Stomach (tissue), 19 donors: ENCODE measurements at places on chromosomes 2 and 18. TPM values are rescaled to one million over a fixed set of nuclear protein-coding genes. Genes with fewer than 3 reads are reported as not detected.
A peak's percentile ranks its signal among the peaks of the same experiment; 100 is the strongest.

DNA sequence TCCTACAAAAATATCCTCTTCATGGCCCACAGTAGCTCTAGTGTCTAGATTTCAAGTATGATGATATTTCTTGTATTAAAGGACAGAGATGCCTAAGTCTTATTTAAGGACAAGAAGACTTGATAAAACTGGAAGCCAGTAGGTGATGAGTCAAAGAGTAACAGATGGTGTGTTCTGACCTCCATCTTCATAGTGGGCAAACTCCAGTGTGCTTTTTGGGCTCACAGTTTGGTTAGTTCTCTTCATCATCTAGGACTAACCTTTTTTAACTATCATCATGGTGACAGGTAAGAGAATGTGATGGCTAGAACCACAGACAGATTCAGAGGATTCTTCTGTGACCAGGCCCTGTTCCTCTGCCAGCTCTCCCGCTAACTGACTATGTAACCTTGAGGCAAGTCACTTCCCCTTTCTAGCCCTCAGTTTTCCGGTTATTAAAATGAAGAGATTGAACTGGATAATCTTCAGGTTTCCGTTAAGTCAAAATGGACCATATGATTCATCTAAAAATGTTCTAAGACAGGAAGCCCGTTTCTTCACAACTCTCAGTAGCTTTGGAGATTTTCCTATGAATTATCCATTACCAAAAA, 140.3 kb upstream of the RASGRP3 start:
- no peak overlapping the region for H3K4me3 ChIP-seq
- no peak overlapping the region for H3K27ac ChIP-seq
- no peaks in the 10 kb centered on the region for H3K27me3 ChIP-seq
- no peaks in the 10 kb centered on the region for H3K4me1 ChIP-seq

The CCDC68 gene
- 90.5 TPM for total RNA-seq

DNA sequence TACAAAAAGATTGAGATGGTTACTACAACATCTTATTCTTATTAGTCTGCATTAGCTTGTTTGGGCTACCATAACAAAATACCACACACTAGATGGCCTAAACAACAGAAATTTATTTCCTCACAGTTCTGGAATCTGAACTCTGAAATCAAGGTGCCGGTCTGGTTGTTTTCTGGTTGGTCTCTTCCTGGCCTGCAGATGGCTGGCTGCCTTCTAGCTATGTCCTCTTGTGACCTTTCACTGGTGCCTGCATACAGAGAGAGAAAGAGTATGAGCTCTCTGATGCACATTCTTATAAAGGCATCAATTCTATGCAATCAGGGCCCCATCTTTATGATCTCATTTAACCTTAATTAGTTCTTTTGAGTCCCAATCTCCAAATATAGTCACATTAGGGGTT, 696.5 kb downstream of the TDRD15 start:
- no peak overlapping the region for H3K27ac ChIP-seq
- H3K36me3 ChIP-seq = no peaks in the 10 kb centered on the region
- H3K27me3 ChIP-seq = no peaks in the 10 kb centered on the region
- no peaks in the 10 kb centered on the region for H3K4me1 ChIP-seq

The TTR gene
- total RNA-seq = not detected

The C1GALT1C1L gene
- not detected for total RNA-seq

The RAD51AP2 gene
- 0.55 TPM for total RNA-seq

DNA sequence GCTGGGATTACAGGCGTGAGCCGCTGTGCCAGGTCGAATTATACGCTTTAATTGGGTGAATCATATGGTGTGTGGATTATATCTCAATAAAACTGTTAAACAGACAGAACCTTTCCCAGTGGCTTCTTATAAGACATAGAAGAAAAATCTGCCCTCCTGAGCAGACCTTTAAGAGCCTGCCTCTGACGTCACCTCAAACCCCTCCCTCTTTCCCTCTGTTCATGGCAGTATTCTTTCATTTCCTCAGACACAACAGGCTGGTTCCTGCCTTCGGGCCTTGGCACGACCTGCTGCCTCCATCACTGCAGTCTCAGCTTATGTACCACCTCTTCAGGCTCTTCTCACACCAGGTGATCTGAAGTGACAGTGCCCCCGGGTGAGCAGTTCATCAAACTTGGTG, 14.0 kb upstream of the PDIA6 start:
- no peaks in the 10 kb centered on the region for H3K36me3 ChIP-seq
- no peak overlapping the region for H3K4me3 ChIP-seq
- H3K27me3 ChIP-seq = no peaks in the 10 kb centered on the region
- no peak overlapping the region for H3K27ac ChIP-seq

GRCh38 chr18:28767727-28768211, 590.8 kb upstream of the CDH2 start:
- DNase-seq = peak; percentile 7
- no peaks in the 10 kb centered on the region for H3K27me3 ChIP-seq
- H3K4me1 ChIP-seq = no peaks in the 10 kb centered on the region
- H3K36me3 ChIP-seq = no peaks in the 10 kb centered on the region
- no peak overlapping the region for H3K27ac ChIP-seq

DNA sequence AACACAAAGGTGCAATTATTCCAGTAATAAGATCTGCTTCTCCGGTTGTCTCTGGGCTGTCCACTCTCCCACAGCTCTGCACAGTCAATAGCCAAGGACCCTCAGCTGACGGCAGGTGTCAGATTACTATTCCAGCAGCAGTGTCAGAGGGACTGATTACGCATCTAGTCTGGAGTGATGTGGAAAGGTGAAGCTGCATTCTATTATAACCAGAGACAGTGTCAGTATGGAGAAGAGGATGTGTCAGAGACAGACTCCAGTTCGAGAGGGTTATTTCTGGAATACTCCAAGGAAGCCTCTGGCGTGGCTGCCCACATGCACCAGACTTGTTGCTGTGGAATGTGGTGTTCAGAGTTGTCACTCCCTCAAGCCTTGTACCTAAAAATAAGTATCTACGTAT, 163.6 kb upstream of the TMEM200C start:
- no peak overlapping the region for H3K4me3 ChIP-seq
- no peaks in the 10 kb centered on the region for H3K27me3 ChIP-seq
- DNase-seq = no peak
- no peaks in the 10 kb centered on the region for H3K36me3 ChIP-seq
- no peak overlapping the region for H3K27ac ChIP-seq
- H3K4me1 ChIP-seq = no peaks in the 10 kb centered on the region

GRCh38 chr2:111975819-111976218, 77.4 kb downstream of the MERTK start:
- H3K4me1 ChIP-seq = peaks cover 19% of the 10 kb centered on the region
- no peaks in the 10 kb centered on the region for H3K27me3 ChIP-seq
- H3K27ac ChIP-seq = no peak overlapping the region
- no peak overlapping the region for H3K4me3 ChIP-seq
- DNase-seq = no peak
- H3K36me3 ChIP-seq = peaks cover 31% of the 10 kb centered on the region

The MERTK gene
- total RNA-seq = 21.8 TPM

GRCh38 chr18:9724797-9725585, 16.9 kb downstream of the RAB31 start:
- H3K27ac ChIP-seq = no peak overlapping the region
- H3K27me3 ChIP-seq = no peaks in the 10 kb centered on the region
- peaks cover 15% of the 10 kb centered on the region for H3K36me3 ChIP-seq
- H3K4me3 ChIP-seq = no peak overlapping the region

DNA sequence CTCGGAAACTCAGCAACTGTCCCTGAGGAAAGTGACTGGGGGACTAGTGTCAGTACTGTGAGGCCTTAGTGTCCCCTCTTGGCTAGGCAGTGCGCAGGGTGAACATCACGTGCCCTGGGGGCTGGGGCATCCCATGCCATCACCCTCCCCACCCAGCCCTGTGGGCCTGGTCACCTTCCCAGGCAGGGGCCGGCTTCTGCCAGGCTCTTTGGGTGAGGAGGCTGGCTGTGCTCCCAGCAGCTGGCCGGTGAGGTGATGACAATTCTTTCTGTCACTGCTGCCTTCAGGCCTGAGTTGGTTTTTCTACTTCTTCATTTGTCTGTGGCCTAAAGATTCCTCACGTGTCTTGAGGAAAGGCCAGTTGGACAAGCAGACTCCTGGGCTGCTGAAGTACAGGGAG, 180.8 kb downstream of the KLHL29 start:
- no peaks in the 10 kb centered on the region for H3K27me3 ChIP-seq
- peak overlapping the region; percentile 88 for H3K27ac ChIP-seq
- peaks cover 50% of the 10 kb centered on the region for H3K4me1 ChIP-seq

- no peaks in the 10 kb centered on the region for H3K4me1 ChIP-seq
- no peaks in the 10 kb centered on the region for H3K36me3 ChIP-seq
- DNase-seq = no peak
- no peak overlapping the region for H3K4me3 ChIP-seq
- no peaks in the 10 kb centered on the region for H3K27me3 ChIP-seq
Measured at GRCh38 chr2:48180557-48180956, 274.3 kb upstream of the FBXO11 start.

DNA sequence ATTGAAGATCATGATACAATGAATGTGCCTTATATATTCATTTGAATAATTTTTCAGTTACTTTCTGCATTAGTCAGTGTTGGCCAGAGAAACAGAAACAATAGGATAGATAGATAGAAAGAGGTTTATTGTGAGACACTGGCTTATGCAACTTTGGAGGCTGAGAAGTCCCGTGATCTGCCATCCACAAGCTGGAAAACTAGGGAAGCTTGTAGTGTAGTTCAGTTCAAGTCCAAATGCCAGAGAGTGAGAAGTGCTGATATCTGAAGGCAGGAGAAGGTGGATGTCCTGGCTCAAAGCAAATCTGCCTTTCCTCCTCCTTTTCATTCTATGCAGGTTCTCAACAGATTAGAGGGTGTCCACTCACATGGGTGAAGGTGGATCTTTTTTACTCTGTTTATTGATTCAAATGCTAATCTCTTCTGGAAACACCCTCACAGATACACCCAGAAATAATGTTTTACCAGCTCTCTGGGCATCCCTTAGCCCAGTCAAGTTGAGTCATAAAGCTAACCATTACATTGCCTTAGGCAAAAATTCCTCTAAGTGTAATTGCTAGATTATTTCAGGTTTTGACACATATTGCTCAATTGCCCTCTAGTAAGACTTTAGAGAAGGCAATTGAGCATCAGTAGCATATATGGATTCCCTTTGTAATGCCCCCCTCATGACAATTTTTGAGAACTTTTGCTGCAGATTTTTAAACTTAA, 341.4 kb downstream of the LPIN1 start:
- H3K4me3 ChIP-seq = no peak overlapping the region
- no peaks in the 10 kb centered on the region for H3K27me3 ChIP-seq
- no peak for DNase-seq
- H3K27ac ChIP-seq = no peak overlapping the region
- no peaks in the 10 kb centered on the region for H3K36me3 ChIP-seq

DNA sequence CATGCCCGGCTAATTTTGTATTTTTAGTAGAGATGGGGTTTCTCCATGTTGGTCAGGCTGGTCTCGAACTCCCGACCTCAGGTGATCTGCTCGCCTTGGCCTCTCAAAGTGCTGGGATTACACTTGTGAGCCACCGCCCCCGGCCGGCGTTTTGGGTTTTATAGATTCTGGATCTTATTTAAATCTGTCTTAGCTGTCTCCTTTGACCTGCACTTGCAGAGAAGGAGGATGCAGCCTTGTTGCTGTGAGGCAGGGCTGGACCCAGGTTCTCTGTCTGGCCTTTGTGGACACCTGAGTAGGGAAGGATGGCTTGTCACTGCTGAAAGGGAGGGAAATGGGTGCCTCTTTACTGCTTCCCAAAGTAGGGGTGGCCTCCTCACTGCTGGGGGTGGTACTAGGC, 83.0 kb upstream of the HS6ST1 start:
- H3K4me3 ChIP-seq = no peak overlapping the region
- H3K36me3 ChIP-seq = no peaks in the 10 kb centered on the region
- DNase-seq = peak; percentile 24
- no peaks in the 10 kb centered on the region for H3K27me3 ChIP-seq

- H3K27ac ChIP-seq = no peak overlapping the region
- DNase-seq = no peak
- no peak overlapping the region for H3K4me3 ChIP-seq
Measured at GRCh38 chr2:60509066-60509465, 44.4 kb downstream of the BCL11A start.

DNA sequence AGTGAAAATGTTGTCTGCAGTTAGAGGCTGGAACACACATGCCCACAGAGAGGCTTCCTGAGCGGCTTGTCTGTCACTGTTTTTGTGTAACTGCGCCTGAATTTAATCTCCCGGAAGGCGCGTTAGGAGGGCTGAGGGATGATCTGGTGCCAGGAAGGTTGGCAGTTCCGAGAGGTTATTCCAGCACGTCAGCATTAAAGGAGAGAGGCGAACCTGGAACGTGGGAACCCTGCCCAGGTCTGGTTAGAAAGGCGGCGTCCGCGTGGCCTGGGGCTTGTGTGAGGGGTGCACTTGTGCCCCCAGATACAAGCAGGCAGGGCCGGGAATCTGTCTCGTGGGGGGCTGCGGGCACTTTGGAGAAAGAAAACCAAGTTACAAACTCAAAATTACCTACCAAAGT, 75.3 kb downstream of the NFATC1 start:
- no peaks in the 10 kb centered on the region for H3K27me3 ChIP-seq
- H3K4me1 ChIP-seq = no peaks in the 10 kb centered on the region
- no peak overlapping the region for H3K4me3 ChIP-seq
- no peak overlapping the region for H3K27ac ChIP-seq
- no peak for DNase-seq

DNA sequence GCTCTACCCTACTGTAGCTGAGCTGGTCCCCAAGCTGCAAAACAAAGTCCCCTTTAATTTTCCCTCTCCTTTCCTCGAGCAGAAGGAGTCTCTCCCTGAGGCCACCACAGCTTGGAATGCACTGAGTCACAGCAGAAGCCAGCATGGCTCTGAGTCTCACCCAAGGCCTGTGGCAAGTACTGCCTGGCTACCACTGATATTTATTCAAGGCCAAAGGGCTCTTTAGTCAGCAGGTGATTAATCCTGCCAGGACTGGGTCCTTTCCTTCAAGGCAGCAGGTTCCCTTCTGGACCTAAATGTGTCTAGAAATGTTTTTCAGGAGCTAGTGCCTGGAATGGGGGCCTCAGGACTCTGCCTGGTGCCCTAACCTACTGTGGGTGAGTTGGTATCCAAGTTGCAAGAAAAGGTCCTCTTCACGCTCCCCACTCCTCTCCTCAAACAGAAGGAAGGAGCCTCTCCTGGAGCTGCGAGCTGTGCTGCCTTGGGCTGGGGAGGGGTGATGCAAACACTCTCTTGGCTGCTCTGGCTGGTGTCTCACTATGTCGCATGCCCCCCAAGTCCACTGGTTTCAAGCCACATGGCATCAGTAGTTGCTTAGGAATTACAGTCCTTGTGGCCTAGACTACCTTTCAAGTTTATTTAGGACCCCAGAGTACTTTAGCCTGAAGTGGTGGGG, 53.4 kb downstream of the CD28 start:
- peak; percentile 56 for DNase-seq
- H3K27ac ChIP-seq = peak overlapping the region; percentile 58
- no peaks in the 10 kb centered on the region for H3K4me1 ChIP-seq
- no peaks in the 10 kb centered on the region for H3K36me3 ChIP-seq
- no peaks in the 10 kb centered on the region for H3K27me3 ChIP-seq

- no peaks in the 10 kb centered on the region for H3K36me3 ChIP-seq
- no peak for DNase-seq
- no peak overlapping the region for H3K4me3 ChIP-seq
- H3K27ac ChIP-seq = no peak overlapping the region
- H3K4me1 ChIP-seq = no peaks in the 10 kb centered on the region
Measured at GRCh38 chr2:191128172-191128910, 22.5 kb downstream of the STAT4 start.

GRCh38 chr2:176525086-176525485, 255.8 kb downstream of the MTX2 start:
- H3K4me1 ChIP-seq = no peaks in the 10 kb centered on the region
- no peaks in the 10 kb centered on the region for H3K27me3 ChIP-seq

The TMEM198 gene
- total RNA-seq = 0.92 TPM
